ENCODE measurements at places on chromosomes 3 and 15.

DNA sequence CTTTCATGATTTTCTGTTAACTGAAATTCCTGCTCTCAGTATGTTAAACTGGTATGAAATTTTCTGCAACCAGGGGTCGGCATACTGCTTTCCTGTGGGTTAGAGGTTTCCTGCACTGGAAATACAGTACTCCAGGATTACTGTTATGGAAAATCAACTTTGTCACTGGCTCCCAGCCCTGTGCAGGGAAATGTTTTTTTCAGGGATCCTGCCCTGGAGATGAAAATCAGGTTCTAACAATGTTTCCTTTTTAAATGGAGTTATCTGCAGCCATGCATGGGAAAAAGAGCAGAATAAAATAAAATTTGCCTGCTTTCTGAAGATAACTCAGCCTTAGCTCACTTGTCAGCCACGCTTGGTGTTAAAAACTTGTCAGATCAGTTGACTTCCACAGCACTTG, 220.4 kb downstream of the IL5RA start:
- no peak for DNase-seq

DNA sequence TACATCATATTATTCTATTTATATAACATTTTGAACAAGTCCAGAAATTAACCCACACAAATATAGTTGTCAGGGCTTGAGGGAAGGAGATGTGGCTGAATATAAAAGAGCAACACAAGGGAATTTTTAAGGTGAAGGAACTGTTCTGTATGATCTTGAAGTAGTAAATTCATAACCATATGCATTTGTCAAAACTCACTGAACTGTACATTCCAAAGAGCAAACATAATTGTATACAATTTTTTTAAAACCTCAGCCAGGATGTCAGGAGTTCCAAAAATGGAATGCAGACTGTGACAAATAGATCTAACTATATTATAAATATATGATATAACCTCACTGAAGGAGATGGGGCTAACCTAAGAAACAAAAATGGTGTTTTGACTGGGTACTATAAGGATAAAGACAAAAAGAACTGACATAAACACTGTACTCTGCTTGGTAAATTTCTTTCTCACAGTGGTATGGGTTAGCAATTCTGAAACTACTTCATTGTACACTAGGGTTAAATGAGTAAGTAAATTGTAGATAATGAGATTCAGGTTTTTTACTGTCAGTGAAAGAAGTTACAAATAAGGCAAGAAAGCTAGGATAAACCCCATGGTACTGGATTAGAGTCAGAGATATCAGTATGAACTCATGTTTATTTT, 14.4 kb downstream of the GOLGB1 start:
- no peak for DNase-seq

GRCh38 chr3:187802203-187802927, 57.1 kb upstream of the BCL6 start:
- no peak for DNase-seq

- no peak for DNase-seq
Measured at GRCh38 chr15:88894348-88894818, 961 bp downstream of the HAPLN3 start.

GRCh38 chr3:148389916-148390315, 307.8 kb upstream of the AGTR1 start:
- DNase-seq = no peak

DNA sequence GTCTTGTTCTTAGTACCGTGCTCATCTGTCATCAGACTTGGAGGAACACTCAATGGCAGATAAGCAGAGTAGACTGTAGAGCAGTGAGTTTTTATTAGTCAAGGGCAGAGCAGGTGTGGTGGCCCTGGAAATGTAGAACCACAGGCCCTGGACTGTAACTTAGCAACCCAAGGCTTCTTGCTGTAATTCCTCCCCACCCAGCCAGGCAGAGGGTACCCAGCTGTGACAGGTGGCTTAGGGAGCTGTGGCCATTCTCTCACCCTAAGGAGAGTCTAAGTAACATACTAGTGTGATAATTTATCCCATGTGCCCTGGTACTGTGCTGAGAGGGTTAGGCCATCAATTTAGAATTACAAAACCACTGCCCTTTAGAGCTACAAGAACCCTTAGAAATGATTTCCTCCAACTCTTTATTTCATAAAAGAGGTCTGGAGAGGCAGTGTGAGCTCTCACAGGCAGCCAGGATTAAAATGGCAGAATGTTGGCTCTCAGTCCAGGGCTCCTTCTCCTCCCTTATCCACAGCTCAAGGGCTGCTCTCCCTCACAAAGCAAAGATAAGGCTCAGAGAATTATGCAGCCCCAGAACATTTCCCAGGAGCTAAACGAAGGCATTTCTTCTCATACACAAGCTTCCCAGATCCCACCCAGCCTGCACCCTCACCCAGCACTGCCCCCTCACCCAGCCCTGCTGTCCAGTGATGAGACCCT, 3.0 kb downstream of the POMGNT2 start:
- DNase-seq = no peak

DNA sequence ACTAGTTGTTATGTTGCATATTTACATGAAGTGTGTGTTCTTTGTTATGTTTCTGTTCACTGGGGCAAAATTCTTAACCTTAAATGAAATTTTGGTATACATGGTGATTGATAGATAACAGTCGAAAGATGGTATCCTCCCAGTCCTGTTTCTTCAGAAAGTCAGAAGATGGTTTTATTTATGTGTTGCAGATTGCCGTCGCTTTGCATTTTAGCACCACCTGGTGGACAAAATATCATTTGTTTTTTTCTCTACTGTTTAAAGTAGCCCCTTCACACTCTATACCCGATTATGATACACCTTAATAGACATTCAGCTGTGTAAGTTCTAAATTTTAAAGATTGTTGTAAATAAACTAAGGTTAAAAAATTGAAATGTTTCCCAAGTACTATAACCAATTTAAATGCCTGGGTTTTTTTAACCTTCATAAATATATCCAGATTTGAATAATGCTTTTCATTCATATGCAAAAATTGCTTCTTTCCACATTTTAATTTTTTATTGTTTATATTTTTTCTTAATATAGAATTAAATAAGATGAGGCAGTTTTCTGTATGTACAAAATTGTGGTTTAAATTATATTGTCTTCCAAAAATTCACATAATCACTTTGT, 152.2 kb downstream of the ALCAM start:
- DNase-seq = peak; percentile 47

DNA sequence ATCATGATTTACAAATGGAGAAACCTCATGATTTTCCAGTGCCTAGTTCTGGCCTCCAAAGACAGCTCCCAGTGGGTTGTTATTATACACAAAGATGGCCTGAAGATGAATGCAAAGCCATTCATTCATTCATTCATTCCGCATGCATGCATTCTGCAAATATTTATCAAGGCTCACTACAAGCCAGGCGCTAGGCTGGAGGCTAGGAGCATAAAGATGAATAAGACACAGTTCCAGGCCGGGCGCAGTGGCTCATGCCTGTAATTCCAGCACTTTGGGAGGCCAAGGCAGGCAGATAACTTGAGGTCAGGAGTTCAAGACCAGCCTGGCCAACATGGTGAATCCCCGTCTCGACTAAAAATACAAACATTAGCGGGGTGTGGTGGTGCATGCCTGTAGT, 2.4 kb upstream of the PSMD2 start:
- DNase-seq = no peak

DNA sequence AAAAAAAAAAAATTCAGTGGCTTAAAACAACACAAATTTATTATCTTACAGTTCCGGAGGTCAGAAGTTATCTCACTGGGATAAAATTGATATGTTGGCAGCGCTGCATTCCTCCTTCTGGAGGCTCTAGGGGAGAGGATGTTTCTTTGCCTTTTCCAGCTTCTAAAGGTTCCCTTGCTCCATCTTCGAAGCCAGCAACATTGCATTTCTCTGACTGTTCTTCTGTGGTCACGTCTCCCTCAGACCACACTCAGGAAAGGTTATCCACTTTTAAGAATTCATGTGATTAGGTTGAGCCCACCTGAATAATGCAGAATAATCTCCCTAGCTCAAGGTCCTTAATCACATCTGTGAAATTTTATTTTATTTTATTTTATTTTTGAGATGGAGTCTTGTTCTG, 23.4 kb upstream of the ACAP2 start:
- no peak for DNase-seq

GRCh38 chr15:98844261-98844660, 163.3 kb downstream of the PGPEP1L start:
- DNase-seq = no peak

DNA sequence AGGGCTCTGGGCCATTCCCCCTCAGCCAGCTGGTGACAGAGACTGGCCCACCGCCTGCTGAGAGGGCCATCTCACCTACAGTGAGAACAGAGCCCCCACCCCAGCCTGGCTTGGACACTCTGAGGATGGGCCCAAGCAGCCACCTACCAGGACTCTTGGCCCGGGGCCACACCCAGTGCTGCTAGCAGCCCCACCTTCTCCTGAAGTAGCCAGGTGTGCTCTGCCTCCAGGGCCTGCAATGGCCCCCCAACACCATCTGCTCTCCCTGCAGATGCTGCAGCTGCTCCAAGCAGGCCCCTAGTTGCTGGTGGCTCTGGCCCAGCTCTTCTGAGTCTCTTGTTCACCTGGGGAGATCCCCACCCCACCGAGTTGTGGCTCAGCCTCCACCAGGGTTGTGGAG, 6.8 kb upstream of the CLK3 start:
- DNase-seq = no peak

DNA sequence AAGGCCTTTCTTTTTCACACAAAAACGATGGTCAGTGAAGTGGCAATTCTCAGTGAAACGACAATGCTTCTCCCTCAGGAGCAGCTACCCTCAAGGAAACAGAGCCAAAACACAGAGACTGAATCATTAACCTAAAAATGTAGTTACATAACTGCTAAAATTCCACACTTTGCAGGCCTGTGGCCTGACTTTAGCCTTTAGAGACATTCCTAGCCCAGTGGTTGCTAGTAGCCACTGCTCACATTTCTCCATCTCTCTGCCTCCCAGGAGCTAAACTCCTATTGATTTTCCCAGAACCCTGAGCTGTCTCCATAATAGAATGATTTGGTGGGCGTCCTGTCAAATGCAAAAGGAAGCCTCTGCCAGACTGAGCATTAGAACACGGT, 630.1 kb upstream of the KCNMB2 start:
- no peak for DNase-seq

DNA sequence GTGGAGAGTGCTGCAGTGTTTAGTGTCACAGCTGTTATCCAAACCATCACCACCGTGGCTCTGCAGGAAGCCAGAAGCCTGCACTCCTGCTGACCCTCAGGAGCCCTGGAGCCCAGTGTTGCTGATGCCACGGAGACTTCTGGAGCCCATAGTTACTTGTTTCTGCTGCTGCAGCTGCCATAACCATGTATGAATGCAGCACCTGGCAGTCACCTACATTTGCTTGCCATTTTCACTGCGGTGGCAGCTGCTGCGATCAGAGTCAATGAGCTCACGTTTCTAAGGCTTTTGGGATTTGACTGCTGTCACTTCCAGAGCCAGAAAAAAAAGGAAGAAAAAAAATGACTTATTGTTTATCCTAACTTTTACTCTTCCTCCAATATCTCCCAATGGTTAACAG, 299.2 kb upstream of the THRB start:
- DNase-seq = no peak

DNA sequence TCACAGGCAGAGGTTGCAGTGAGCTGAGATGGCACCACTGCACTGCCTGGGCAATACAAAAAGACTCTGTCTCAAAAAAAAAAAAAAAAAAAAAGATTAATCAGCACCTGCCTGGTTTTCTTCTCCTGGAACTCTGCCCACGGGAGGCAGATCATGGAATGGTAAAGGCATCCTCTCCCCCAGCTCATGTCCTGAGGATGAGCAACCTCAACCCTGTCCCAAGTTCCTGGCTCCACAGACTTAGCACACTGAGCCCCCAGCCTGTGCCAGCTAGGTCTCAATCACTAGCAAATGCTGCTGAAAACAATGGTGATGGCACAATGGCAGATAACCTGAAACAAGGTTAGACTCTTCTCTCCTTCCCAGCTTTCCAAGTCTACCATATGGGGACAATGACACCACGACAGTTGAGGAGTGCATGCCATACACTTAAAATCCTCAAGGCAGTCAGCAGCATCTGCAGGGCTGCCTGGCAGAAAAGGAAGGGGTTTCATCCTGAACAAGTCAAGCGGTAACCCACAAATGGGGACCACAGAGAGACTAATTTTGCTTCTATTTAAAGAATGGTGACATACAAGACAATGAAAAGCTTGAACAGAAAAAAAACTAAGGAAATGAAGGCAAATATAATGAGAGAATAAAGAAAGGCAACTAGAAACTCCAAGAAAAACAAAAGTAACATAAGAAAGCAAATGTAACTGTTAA, 4.8 kb downstream of the CLN6 start:
- DNase-seq = no peak

- no peak for DNase-seq
Measured at GRCh38 chr3:131474115-131474514, 28.7 kb downstream of the MRPL3 start.

GRCh38 chr3:184082034-184082433, 14.8 kb upstream of the HTR3E start:
- DNase-seq = no peak

DNA sequence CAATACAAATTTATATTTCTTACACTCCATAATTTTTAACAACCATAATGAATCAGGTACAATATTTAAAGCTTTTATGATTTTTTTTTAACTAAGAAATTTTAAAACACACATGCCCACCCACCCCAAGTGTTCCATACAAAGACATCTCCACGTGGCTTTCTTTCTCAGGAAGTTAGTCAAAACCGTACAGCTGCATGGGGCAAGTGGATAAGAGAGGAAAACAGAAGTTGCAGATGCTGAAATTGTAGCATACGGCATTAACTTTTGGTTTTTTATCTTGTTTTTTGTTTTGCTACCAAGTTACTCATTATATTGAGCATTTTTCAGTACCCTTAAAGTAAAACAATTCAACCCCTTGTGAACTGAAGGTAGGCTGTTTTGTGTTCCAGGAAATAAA, 14.8 kb downstream of the GNB4 start:
- DNase-seq = no peak

- DNase-seq = no peak
Measured at GRCh38 chr15:70453766-70454165, 309.6 kb downstream of the UACA start.

GRCh38 chr3:24428481-24428880, 66.2 kb downstream of the THRB start:
- peak; percentile 57 for DNase-seq

DNA sequence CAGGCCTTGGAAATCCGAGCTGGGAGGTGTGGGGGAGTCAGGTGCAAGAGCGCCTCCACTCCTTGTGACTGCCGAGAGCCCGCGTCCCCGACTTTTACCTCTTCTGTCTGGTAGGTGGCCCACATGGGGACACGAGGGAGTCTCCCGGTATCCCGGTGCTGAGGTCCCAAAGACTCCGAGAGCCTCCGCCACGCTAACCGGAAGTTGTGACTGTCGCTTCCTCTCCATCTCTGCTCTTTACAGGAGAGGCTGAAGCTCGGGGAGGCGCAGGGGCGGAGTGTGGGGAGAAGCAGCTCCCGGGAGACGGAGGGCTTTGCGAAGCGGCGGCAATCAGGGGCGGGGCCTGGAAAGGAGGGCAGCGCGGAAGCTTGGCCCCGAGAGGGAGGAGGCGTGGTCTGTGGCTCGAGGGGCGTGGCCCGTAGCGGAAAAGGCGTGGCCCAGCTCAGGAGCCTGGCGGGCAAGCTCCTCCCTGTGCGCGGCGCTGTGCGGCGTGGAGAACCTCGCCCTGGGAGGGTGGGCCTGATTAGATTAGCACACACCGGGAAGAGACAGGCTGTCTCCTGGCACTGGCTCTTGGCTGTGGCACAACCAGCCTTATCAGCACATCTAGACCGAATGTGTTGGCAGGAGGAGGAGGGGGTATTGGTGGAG, 143.9 kb downstream of the GABRB3 start:
- peak; percentile 94 for DNase-seq

- DNase-seq = no peak
Measured at GRCh38 chr3:64332459-64333350, 107.4 kb upstream of the PRICKLE2 start.

Data from LNCaP clone FGC (cell line).